ENCODE measurements at places on chromosomes 1 and 21. TPM values are rescaled to one million over a fixed set of nuclear protein-coding genes. Genes with fewer than 3 reads are reported as not detected.

The S100A5 gene
- not detected for total RNA-seq

The RNU1-4 gene
- 8,035 TPM for total RNA-seq

GRCh38 chr1:81921851-81922462 is 121.2 kb downstream of the ADGRL2 start:
- H3K27ac ChIP-seq = no peak overlapping the region
- H3K27me3 ChIP-seq = no peaks in the 10 kb centered on the region
- no peak for DNase-seq
- H3K4me3 ChIP-seq = no peak overlapping the region
- H3K4me1 ChIP-seq = peaks cover 10% of the 10 kb centered on the region
- no peaks in the 10 kb centered on the region for H3K36me3 ChIP-seq

DNA sequence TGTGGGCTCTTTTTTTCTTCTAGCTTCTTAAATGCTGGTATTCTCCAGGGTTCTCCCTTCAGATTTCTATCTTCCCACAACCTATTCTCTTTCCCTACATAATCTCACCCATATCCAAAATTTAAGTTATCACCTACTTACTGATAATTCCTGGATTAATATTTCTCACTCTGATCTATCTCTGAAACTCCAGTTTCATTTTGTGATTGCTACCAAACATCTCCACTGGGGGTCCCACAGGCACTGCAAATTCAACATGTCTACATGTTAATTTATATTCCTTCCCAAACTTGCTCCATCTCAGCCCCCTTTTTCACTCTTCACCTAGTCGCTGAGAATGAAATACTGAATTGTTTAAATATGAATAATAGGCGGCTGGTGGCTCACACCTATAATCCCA is 9.9 kb upstream of the C1orf141 start:
- H3K4me3 ChIP-seq = no peak overlapping the region
- H3K27ac ChIP-seq = no peak overlapping the region
- no peak for DNase-seq
- no peaks in the 10 kb centered on the region for H3K4me1 ChIP-seq

- H3K27me3 ChIP-seq = no peaks in the 10 kb centered on the region
- H3K4me3 ChIP-seq = no peak overlapping the region
- H3K36me3 ChIP-seq = peaks cover 82% of the 10 kb centered on the region
- no peaks in the 10 kb centered on the region for H3K4me1 ChIP-seq
- no peak for DNase-seq
- no peak overlapping the region for H3K27ac ChIP-seq
Measured at GRCh38 chr1:113123737-113124136, 50.7 kb downstream of the LRIG2 start.
